Effector memory CD4-positive, alpha-beta T cell (primary cell): ENCODE measurements at places on chromosomes 7 and 10.

DNA sequence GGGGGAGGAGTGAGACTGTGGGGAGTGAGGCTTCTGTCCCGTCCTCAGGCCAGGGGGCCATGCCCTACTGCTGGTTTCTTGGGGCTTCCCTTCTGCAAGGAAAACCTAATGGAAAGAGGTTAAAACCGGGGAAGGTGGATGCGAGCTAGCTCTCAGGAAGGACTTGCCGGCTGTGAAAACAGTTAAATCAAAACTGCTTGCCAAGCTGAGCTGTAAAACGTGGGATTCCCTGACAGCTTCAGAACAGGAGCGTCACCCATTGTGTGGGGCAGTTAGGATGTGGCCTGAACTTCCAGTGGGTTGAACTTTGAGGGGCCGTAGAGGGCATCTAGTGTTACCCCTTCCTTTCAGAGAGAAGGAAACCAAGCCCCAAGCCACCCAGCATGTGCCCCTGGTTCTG lies 13.1 kb downstream of the TSPAN15 start:
- DNase-seq, result no peak

- DNase-seq, result no peak
Observed at GRCh38 chr7:36223851-36224250, 70.8 kb downstream of the EEPD1 start.

GRCh38 chr7:2481195-2481594 lies 5.0 kb upstream of the GRIFIN start:
- DNase-seq, result no peak

DNA sequence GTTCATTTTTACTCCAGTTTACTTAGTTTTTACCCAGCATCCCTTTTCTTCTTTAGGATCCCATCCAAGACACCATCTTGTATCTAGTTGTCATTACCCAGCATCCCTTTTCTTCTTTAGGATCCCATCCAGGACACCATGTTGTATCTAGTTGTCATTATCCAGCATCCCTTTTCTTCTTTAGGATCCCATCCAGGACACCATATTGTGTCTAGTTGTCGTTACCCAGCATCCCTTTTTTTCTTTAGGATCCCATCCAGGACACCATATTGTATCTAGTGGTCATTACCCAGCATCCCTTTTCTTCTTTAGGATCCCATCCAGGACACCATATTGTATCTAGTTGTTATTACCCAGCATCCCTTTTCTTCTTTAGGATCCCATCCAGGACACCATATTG lies 63.4 kb upstream of the GJD4 start:
- no peak for DNase-seq

DNA sequence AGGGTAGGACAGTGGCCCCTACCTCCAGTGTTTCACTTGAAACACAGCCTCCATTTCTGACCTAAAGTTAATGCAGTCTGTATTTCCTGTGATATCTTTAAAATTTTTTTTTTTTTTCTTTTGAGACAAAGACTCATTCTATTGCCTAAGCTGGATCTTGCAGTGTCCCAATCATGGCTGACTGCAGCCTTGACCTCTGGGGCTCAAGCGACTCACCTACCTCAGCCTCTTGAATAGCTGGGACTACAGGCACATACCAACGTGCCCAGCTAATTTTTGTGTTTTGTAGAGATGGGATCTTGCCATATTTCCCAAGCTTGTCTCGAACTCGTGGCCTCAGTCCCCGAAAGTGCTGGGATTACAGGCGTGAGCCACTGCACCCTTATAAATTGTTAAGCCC lies 16.7 kb upstream of the MGAM2 start:
- no peak for DNase-seq

DNA sequence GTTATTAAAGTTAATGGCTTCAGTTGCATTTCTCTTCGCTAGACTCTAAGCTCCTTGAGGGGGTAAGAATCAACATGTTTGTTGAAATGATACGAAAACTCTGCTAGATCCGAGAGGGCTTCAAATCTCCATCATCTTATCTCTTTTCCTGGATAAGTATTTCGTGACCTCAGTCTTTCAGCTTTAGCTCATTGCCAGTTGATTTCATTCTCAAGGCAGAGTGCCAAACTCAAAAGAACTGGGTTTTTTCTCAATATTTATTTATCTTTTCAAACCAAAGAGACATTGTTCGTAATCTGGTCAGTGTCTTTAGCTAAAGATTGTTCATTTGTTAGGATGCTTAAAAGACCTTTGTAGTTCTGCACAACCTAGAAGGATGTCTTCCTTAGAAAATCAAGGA lies 108.9 kb downstream of the ARID5B start:
- DNase-seq, result no peak

GRCh38 chr10:47161465-47161864 lies 138.5 kb upstream of the GDF10 start:
- DNase-seq, result no peak

- DNase-seq, result no peak
Observed at GRCh38 chr10:15444105-15445005, 73.3 kb upstream of the FAM171A1 start.

DNA sequence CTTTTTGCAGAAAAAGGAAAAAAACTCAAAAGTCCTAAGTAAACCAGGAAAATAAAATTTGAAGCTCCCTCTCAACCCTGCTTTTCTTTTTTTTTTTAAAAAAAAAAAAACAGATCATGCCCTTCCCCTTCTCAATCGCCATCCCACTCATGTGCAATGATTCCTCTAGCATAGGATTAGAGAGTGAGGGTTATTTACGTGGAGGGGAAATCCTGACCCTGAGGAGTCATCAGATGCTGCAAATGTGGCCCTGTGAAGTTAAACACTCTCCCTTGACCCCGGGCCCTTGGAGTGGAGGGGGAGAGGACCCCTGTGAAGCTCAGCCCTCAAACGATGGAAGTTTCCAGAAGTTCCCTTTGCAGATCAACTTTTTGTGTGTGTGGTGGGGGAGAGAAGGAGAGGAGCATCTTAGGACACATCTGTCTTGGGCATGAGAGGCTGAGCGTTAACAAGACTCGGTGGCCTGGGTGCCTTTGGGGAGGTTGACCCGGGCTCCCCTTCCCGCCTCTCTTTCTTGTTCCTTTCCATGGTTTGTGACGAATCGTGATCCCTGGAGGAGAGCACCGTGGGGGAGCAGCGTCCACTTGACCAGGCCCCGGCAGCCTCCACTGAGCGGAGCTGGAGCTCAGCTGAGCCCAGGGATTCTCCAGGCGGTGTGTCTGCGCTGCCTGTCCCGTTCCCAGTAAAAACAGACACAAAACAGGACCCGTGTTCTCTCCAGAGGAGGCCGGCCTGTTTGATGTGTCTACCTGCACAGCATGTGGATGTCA lies 1.5 kb upstream of the SHH start:
- DNase-seq, result no peak

GRCh38 chr7:32258265-32258664 lies 188.1 kb upstream of the PDE1C start:
- DNase-seq, result no peak

DNA sequence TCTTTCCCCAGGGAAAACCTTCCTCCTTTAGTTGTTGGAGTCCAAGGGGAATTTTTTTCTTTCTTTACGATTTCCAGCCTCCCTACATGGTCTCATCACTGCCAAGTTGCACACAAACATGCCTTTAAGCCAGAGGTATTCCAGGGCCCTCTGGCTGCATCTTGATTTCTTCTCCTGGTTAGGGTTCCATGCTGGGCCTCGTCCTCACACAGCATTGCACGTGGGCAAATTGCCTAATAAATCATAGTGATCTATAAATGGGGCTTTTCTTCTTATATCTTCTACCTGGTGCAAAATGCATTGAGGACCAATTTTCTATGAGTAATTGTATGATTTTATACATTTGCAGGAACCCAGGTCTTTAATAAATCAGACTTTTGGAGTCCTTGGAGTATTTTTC lies 284.2 kb downstream of the C7orf25 start:
- DNase-seq, result no peak

DNA sequence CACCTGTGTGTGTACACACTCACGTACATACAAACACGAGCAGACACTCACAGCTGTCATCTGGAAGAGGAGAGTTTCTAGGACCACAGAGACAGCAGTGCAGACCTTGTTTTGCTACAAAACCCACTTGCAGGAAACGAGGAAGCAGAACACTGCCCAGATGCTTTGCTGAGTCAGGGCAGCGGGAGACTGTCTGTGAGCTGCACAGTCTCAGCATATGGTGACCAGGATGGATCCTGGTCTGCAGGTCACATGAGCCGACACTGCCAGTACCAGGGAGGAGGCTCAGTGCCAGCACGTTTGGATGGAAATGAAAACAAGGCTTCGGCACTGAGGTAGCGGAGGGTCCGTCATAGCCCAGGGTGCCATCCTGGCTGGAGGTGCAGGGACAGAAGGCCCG lies 117.6 kb upstream of the DPP6 start:
- DNase-seq, result no peak

GRCh38 chr7:142785841-142786250 lies 15.1 kb downstream of the PRSS2 start:
- peak; percentile 65 for DNase-seq

DNA sequence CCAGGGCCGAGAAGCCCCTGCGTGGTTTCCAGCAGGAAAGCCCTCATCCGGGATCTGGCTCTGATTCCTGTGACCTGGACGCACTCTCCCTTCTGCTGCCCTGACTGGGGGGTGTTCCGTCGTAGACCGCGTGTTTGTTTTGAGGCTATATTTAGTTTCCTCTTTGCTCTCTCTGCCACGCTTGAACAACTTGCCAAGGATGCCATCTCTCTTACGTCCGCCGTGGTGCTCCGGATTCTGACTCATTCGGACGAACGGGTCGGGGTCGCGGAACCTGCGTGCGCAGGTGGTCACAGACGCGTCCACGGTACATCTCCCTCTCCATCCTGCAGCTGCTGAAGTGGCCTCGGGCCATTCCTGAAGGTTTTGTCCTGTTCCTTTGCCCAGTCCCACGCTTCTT lies 10.4 kb upstream of the SORCS3 start:
- no peak for DNase-seq

- DNase-seq, result no peak
Observed at GRCh38 chr7:135914346-135914745, 62.8 kb downstream of the MTPN start.

- no peak for DNase-seq
Observed at GRCh38 chr10:97532935-97533671, 34.4 kb downstream of the UBTD1 start.

GRCh38 chr10:129345763-129346162 lies 121.3 kb upstream of the MGMT start:
- DNase-seq, result no peak

DNA sequence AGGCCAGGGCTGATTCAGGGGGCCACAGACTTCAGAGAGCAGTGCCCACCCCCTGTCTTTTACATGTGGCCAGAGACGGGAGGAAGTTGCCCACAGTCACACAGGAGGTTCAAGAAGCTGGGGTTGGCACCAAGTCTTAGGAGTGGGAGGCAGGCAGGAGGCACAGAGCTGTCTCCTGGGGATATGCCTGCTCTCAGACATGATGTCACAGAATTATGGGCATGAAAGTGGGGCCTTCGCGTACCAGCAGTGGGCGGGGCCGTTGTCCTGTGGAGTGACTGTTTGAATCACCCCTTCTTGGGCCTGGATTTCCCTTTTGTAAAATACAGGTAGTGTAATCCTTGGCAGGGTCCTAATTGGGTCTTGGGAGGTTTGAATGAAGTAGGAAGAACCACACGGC lies 81.2 kb upstream of the PPIF start:
- DNase-seq, result no peak

GRCh38 chr10:108849688-108850087 lies 1073.6 kb downstream of the XPNPEP1 start:
- no peak for DNase-seq

- DNase-seq, result no peak
Observed at GRCh38 chr7:617614-618538, 98.2 kb upstream of the PDGFA start.

GRCh38 chr10:61859786-61860185 lies 41.7 kb upstream of the ARID5B start:
- no peak for DNase-seq

DNA sequence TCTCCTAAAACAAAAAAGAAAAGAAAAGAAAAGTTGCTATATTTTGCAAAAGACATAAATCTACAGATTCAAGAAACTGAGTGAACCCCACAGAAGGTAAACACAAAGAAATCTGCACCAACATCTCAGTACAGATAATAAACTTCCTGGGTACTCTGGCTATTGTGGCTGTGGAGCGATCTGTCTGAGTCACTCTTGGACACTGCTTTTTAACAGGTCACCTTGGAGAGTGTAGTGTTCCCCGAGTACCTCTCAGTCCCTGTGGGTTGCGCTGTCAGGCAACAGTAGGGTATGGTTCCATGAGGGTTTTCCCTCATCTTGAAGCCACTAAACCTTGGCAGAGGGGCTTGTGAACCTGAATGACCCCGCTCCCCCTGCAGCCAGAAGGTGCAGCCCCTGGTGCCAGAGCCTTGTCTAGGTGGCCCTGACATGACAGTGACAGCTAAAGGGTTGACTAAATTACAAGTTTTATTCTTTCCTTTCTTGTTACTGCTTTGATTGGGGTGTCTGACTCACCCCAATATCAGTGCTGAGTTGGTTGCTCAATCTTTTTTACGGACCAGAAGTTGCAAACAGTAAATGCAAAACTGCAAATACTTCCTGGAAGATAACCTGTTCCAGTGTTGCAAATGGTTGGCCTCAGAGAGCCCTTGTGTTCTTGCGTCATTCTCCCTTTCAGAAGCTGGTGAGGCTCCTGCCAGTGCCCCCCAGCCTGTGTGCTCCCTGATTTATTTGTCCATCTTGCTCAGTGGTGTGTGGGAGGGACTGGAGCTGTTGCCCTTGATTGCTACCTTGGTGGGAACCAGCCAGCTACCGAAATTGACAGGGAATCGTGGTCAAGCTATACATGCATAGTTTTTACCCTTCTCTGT lies 30.6 kb downstream of the POR start:
- DNase-seq, result no peak
